ENCODE measurements at places on chromosomes 4 and X. TPM values are rescaled to one million over a fixed set of nuclear protein-coding genes. Genes with fewer than 3 reads are reported as not detected.

The SOX3 gene
- not detected for total RNA-seq

The TRO gene
- total RNA-seq: 7.0 TPM

The ABCE1 gene
- total RNA-seq: 99.9 TPM

The ZRSR2 gene
- total RNA-seq: 10.0 TPM

The HSD17B13 gene
- total RNA-seq: not detected

The AFP gene
- not detected for total RNA-seq

The DDIT4L gene
- 1.8 TPM for total RNA-seq

The CSAG2 gene
- not detected for total RNA-seq

The HSD17B11 gene
- 17.6 TPM for total RNA-seq

The MAGEC2 gene
- total RNA-seq: not detected

The MOB1B gene
- total RNA-seq: 16.6 TPM

The CDX4 gene
- total RNA-seq: not detected

The ASB9 gene
- 1.5 TPM for total RNA-seq

The CTAG1A gene
- not detected for total RNA-seq

The TMEM150C gene
- not detected for total RNA-seq

The DCX gene
- not detected for total RNA-seq
